ENCODE measurements at places on chromosomes 13 and 19. TPM values are rescaled to one million over a fixed set of nuclear protein-coding genes. Genes with fewer than 3 reads are reported as not detected.

ZC3H13 gene
- 74.1 TPM for total RNA-seq

ZNF628 gene
- 9.0 TPM for total RNA-seq

- no peak for DNase-seq
Measured at GRCh38 chr13:99275093-99275469, 16.9 kb upstream of the GPR18 start.

CD177 gene
- 19.3 TPM for total RNA-seq

GRCh38 chr19:3844596-3844995 is 24.2 kb downstream of the ZFR2 start:
- DNase-seq: no peak

DNA sequence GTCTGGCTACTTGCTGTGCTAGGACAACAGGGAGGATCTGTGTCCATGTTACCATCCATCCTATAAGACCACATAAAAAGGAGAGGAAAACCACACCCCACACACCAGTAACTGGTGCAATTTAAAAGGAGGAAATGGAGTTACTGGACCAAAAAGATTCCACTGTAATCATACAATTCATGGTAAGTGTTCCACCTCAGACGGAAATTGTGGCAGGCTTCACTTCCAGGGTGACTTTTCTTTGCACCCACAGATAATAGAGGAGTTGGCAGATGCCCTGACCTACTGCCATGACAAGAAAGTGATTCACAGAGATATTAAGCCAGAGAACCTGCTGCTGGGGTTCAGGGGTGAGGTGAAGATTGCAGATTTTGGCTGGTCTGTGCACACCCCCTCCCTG is 2.4 kb downstream of the AURKC start:
- no peak for DNase-seq

GRCh38 chr13:107117327-107118012 is 549.5 kb upstream of the ARGLU1 start:
- DNase-seq: no peak

DNA sequence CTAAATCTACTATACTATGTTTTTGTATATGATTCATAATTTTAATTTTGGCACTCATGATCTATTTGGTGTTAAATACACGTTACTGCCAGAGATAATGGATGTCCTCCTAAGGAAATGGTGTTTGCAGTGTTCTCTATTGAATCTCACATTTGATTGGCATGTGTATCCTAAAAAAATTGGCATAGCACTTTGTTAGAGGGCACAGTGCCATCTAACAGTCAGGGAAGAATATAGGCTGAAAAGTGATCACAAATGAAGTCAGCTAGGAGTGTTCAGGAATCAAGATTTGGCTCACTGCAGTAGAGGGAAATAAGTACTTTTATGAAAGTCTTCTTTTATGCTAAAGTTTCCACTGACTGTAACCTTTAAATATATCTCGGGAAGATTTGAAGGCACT is 624.6 kb downstream of the GPC6 start:
- DNase-seq: no peak

CD79A gene
- total RNA-seq: 2.1 TPM

SIGLEC10 gene
- 3.2 TPM for total RNA-seq

- no peak for DNase-seq
Measured at GRCh38 chr13:45576466-45576865, 39.1 kb downstream of the ERICH6B start.

DNA sequence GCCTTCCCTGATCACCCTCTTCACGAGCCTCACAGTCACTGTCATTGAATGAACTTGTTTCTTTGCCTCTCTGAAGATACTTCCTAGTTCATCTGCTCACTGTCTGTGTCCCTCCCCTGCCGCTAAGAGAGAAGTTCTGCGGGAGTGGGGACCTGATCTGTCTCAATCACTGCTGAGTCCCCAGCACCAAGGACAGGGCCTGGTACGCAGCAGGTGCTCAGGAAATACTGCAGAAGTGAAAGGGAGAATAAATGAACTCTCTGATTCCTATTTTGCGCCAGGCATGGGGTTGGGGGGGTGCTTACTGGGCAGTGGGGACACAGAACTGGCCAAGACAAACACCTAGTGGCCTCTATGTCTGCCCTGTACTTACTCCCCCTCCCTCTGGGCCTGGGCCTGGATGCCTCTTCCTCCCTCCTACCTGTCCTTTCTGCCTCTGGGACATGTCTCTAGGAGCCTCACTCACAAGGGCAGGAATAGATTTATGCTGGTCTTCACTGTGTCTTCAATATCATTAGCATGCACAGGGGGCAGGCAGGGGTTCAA is 17.5 kb downstream of the FCGBP start:
- DNase-seq: no peak
